Pancreas (tissue), 10 donors: ENCODE measurements at places on chromosomes 6 and 20. TPM values are rescaled to one million over a fixed set of nuclear protein-coding genes. Genes with fewer than 3 reads are reported as not detected.

Gene RRP36
- 32.9 TPM for polyA plus RNA-seq

Gene HRH3
- polyA plus RNA-seq = 0.04 TPM

Gene GNMT
- polyA plus RNA-seq = 57.9 TPM

Gene CD93
- 3.6 TPM for polyA plus RNA-seq

Gene DSP
- polyA plus RNA-seq = 35.0 TPM

Gene BMP7
- 0.33 TPM for polyA plus RNA-seq
